Endothelial cell of umbilical vein (primary cell): ENCODE measurements at places on chromosomes 4 and X. TPM values are rescaled to one million over a fixed set of nuclear protein-coding genes. Genes with fewer than 3 reads are reported as not detected.

The TEX13D gene
- total RNA-seq = not detected in 2 replicates

The FAM9C gene
- total RNA-seq = not detected in 2 replicates

The BGN gene
- total RNA-seq = 453 and 479 TPM in 2 replicates

The AFF2 gene
- 0.07 TPM in 1 of 2 replicates, not detected in the other for total RNA-seq

The BMPR1B gene
- total RNA-seq = 1.4 and 2.1 TPM in 2 replicates

The MAGEA4 gene
- total RNA-seq = not detected in 2 replicates

The DMRTC1B gene
- not detected in 2 replicates for total RNA-seq

The C1GALT1C1 gene
- 32.9 and 34.6 TPM in 2 replicates for total RNA-seq

The SEPSECS gene
- total RNA-seq = 5.8 and 8.3 TPM in 2 replicates

The TEX13B gene
- not detected in 2 replicates for total RNA-seq

The ENPEP gene
- not detected in 2 replicates for total RNA-seq

The PHOX2B gene
- total RNA-seq = not detected in 2 replicates

The TCP11X1 gene
- total RNA-seq = not detected in 2 replicates

The RAB40A gene
- total RNA-seq = 0.23 and 0.58 TPM in 2 replicates

The CTAG2 gene
- total RNA-seq = not detected in 2 replicates
